Activated naive CD8-positive, alpha-beta T cell treated with anti-CD3 and anti-CD28 coated beads, Interleukin-2, amount 10 ng/mL, durations not matched to agents 7 days and 5 days (primary cell): ENCODE measurements at places on chromosomes 11 and 22.

- DNase-seq = no peak
- no peaks in the 10 kb centered on the region for H3K27me3 ChIP-seq
- peaks cover 4% of the 10 kb centered on the region for H3K4me1 ChIP-seq
- H3K36me3 ChIP-seq = peaks cover 16% of the 10 kb centered on the region
- no peak overlapping the region for H3K4me3 ChIP-seq
Measured at GRCh38 chr11:73463359-73463758, 87.2 kb downstream of the RELT start.

DNA sequence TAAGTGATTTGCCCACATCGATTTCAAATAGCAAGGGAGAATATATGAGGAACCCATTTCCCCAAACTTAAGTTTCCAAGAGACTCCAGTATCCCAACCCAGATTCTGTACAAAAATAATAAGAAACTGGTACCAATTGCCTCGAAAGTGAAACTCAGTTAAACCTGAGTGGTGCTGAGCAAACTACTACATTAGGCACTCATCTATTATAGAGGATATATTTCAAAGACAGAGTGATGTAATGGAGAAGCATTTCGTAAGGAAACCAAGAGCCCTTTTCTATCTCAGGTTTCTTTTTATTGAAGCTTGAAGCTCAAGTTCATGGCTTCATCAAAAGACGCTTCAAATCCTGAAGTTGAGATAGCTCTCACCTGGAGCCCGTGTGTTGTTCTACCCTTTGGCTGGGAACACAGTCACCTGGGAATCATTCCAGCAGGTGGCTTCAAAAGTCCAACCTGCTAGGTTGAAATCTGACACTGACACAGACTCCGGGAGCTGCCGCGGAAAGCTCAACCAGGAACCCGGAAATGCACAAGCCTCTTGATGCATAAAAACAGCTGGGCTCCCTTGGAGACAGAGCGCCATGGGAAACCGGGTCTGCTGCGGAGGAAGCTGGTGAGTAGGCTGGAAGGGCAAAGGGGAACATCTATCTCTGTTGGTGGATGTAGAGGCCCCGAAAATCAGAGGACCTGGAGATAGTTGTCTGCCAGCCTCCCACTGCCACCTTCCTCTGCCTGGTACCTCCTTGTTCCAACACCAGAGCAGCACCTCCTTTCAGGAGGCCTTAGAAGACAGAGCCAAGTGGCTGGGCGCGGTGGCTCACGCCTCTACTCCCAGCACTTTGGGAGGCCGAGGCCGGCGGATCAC is at the start of gene C11orf52:
TSS of gene C11orf52 (plus strand) at position 524 of the 867 bp plus-strand sequence. CDS start at position 584, 60 bp downstream.
- H3K36me3 ChIP-seq = no peaks in the 10 kb centered on the region
- no peak within 1 kb of the TSS for H3K27ac ChIP-seq
- H3K27me3 ChIP-seq = peaks cover 26% of the 10 kb centered on the region
- no peaks in the 10 kb centered on the region for H3K4me1 ChIP-seq

- DNase-seq = no peak
- no peaks in the 10 kb centered on the region for H3K36me3 ChIP-seq
- no peak overlapping the region for H3K4me3 ChIP-seq
- no peak overlapping the region for H3K27ac ChIP-seq
- H3K27me3 ChIP-seq = no peaks in the 10 kb centered on the region
Measured at GRCh38 chr11:50333861-50334260, 301.2 kb downstream of the OR4C45 start.

- H3K4me3 ChIP-seq = no peak overlapping the region
- H3K27ac ChIP-seq = no peak overlapping the region
- no peaks in the 10 kb centered on the region for H3K27me3 ChIP-seq
- no peaks in the 10 kb centered on the region for H3K4me1 ChIP-seq
Measured at GRCh38 chr22:46104170-46104880, 46.0 kb upstream of the PPARA start.

- H3K27ac ChIP-seq = no peak overlapping the region
- no peak for DNase-seq
- no peaks in the 10 kb centered on the region for H3K27me3 ChIP-seq
- H3K36me3 ChIP-seq = peaks cover 1% of the 10 kb centered on the region
- H3K4me3 ChIP-seq = no peak overlapping the region
Measured at GRCh38 chr22:23278883-23279675, 98.8 kb downstream of the BCR start.

DNA sequence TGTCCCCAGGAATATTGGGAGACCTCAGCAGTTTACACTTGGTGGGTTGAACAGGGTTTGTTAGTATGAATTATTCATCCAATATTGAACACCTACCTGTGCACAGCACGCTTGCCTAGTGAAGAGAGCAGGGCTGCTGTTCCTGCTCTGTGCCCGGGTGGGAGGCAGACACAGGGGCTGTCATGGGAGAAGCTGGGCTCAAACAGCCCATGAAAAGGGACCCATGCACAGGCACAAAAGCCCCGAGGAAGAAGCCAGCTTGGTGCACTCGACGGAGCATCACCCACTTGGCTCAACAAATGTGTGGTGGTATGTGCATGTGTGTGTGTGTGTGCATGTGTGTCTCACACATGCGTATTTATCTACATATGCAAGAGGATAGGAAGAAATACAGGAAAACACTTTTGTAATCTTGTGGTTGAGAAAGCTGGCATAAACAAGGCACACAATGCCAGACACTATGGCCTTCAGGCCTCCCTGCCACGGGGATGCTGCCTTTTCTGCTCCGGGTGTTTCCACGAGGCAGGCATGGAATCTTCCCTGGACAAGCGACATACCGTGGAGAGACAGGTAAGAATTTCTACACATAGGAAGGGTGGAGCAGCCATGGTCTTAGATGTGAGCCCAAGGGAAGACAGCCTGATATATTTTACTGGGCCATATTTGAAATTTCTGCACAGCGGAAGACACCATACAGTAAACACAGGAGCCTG is 5.0 kb upstream of the APOBEC3A start:
- peaks cover 31% of the 10 kb centered on the region for H3K4me1 ChIP-seq
- H3K27me3 ChIP-seq = peaks cover 3% of the 10 kb centered on the region
- H3K4me3 ChIP-seq = no peak overlapping the region
- no peaks in the 10 kb centered on the region for H3K36me3 ChIP-seq
- H3K27ac ChIP-seq = peak overlapping the region; percentile 81

DNA sequence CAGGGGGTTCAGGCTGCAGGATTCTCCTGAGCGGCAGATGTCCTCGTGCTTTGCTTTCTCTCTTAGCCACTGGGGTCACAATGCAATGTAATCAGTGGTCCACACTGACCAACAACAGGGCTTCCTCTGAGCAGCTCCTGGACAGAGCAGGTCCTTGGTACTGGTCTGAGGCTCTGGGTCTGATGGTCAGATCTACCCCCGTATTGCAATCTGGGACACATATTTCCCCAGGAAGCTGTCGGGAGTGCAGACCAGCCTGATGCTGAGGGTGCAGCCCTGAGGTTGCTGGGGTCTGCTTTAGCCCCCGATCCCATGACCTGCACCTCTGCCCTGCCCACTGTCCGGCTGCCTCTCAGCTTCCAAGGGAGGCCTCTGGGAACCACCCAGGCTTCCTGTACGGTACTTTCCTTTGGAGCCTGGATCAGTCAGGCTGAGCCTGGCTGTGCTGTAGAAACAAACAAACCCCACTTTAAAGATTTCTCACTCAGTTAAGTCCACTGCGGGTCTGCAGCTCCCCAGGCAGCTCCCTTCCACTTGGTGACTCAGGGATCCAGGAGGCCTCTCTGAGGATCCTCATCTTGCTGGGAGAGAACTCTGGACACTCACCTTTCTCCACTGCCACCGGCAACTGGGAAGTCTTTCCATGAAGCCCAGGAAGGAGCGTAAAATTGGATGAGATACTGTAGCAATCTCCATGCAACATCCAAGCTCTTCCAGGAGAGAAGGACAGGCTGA is 1046.6 kb downstream of the TBC1D22A start:
- H3K36me3 ChIP-seq = peaks cover 2% of the 10 kb centered on the region
- peaks cover 2% of the 10 kb centered on the region for H3K4me1 ChIP-seq
- no peak overlapping the region for H3K27ac ChIP-seq
- H3K4me3 ChIP-seq = no peak overlapping the region
- peaks cover 4% of the 10 kb centered on the region for H3K27me3 ChIP-seq
- no peak for DNase-seq

GRCh38 chr11:120054016-120054752 is 83.7 kb downstream of the TRIM29 start:
- no peaks in the 10 kb centered on the region for H3K36me3 ChIP-seq
- no peaks in the 10 kb centered on the region for H3K27me3 ChIP-seq
- no peak overlapping the region for H3K4me3 ChIP-seq
- H3K4me1 ChIP-seq = no peaks in the 10 kb centered on the region
